ENCODE measurements at places on chromosomes 2 and 18.

DNA sequence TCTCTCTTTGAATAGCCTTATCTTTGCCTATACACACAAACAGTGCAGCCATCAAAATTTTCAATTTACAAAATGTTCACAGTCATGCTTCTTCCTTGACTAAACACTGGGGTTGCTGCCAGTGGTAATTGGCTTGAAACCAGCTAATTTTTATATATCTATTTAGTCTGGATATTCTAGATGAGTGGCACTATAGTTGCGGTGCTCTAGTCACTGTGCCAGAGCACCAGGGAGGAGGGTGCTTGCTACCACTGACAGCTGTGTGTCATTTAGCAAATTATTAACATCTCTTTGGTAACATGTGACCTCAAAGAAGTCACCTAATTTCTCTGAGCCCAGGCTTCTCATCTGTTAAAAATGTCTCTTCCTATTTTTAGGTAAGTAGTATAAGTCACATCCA is 130.4 kb downstream of the MEIS1 start:
- no peak for DNase-seq

DNA sequence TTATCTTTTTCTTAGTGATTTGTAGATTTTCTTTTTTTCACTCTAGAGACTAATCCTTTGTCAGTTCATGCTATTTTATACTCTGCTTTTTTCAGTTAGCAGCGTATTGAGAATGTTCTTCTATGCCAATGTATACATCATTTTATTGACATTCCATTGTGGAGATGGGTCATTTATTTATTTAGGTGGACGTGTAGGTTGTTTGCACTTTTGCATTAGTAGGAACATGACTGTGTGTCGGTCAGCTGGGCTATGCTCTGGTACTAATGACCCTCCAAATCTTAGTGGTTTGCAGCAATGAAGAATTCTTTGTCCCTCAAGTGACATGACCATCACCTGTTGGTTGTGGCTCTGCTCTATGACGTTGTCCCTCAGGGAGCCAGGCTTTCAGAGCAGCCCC is 33.6 kb downstream of the HPCAL1 start:
- no peak for DNase-seq

DNA sequence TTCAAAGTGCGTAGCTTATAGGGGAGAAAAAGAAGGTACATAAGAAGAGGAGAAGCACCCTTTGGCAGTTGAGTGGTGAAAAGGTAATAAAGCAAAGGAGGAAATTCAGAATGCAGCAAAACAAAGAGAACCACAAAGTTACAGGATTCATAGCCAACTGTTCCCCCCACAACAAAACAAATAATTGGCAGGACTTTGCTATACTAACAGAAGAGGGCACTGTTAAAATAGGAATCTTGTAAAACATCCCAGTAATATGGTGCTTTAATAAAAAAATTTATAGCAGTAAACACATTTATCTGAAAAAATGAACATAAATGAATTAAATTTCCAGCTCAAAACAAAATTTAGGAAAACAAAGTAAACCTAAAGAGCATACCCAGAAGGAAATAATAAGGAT is 42.3 kb downstream of the R3HDM1 start:
- no peak for DNase-seq

- DNase-seq, result no peak
Measured at GRCh38 chr18:7830468-7830867, 263.4 kb downstream of the PTPRM start.

DNA sequence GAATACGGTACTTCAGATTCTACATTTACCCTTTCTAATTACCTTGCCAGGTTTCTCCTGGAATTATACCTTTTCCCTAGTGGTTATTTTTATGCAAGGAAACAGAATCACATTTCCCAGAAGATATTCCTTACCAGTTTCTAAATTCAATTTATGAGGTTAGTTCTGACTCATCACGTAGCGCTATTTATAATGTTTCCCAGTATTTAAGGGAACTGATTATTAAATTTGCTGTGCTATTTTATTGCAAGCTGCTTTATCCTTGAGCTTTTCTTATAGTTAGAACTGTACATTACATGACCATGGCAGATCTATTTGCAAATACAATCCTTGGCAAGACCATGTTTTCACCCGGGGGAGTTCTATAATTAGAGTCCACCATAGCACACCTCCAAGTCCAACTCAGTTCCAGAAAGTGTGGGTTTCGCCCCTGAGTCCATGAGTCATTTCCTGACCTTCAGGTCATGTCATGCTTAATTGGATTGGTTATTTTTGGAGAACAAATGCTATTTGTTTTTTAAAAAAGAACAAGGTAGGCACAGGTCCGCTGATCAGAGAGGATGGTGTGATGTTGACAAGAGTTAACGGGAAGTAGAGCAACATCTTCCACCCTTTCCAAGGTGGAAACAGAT is 126.6 kb downstream of the ZNF532 start:
- no peak for DNase-seq

DNA sequence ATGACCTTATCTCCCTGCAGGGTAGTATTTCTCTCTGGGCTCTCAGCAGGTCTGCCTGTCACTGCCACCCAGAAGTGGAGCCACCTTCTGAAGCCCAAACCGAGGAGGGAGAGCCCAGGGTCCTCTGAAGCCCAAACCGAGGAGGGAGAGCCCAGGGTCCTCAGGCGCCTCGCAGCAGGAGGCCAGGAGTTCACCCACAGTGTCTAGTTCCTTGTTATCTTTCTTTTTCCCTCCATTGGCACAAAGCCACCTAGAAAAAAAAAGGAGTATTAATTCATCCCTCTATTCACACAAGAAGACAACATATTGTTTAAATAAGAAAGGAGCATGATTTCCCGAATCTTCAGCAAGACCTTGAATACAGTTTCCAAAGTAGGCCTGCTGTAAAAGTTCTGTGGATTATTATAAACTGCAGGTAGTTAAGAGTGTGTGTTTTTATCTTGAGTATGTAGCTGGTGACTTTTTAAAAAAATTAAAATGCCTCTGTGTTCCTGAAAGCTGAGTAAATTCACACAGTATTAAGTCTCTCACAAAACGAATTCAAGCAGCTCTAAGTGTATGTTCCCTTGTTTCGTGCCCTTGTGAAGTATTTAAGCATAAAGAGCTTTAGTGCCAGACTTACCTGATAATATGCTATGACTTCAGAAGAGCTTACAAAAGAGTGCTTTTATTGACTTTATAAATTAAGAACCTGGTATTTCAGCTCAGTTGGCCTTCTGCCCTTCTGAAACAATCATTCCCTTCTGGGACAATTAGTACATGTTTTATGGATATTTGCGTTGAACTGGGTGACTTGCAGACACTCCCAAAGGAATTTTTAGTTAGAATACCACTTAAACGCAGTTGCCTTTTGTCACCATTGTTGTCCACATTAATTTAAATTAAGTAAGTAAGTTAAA is 11.7 kb upstream of the GRHL1 start:
- no peak for DNase-seq

- peak; percentile 12 for DNase-seq
Measured at GRCh38 chr2:166361351-166362153, 14.2 kb downstream of the SCN9A start.

DNA sequence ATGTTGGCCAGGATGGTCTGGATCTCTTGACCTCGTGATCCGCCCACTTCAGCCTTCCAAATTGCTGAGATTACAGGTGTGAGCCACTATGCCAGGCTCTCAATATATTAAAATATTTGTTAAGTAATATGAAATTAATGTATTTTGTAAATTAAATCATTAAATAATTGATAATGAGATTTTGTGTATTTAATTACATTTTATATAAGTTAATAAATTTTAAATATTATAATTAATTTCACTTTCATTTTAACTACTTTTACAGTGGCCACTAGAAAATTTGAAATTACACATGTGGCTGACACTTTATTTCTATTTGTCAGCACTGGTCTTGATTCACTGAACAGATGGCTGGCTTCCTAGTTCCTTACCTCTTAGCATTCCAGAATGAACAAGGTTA is 102.6 kb downstream of the DPP10 start:
- DNase-seq, result no peak
